ENCODE measurements at places on chromosomes 16 and 17.

DNA sequence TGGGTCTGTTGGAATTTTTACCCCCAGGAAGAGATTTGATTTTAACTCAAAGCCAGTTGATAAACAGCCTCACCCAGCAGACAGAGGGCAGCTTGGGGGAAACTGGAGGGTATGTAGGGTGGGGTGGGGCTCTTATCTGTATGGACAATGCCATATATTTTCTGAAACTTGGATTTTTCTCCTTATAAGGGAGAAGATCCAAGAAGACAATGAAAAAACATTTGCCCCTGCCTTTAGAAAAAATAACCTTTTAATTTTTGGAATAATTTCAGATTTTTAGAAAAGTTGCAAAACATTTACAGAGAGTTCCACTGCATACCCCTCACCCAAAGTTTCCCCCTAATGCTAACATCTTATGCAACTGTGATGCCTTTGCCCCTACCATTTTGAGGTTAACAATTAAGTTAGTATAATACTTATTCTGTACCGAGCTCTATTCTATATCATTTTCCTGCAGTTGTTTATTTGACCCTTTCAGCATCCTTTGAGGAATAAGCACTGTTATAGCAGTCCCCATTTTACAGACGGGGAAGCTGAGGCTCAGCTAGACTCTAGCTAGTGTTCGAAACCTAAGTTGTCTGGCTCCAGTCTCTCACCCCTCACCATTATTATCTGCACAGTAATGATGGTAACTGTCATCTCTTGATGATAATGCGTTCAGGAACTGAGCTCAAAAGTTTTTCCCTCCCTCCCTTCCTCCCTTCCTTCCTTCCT lies 66.4 kb downstream of the PRKCB start:
- DNase-seq, result no peak

DNA sequence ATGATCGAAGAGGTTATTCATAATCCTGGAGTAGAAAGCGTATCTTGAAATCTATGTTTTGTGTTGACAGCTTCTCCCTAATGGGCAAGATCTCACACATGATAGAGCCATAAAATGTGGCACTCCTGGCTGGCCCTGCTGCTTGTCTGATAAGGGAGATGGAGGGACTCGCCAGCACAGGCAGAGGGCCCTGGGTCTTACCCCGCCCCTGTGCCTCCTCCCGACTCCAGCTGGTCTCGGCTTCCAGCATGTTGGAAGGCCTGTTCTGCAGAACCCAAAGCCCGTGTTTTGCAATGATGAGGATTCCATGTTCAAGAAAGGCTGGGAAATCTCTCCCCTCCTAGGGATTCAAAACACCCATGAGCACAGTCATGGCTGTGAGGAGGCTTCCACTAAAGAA lies 106.7 kb upstream of the SDK2 start:
- DNase-seq, result no peak

GRCh38 chr17:37109731-37110710 lies 161.3 kb downstream of the AATF start:
- no peak for DNase-seq

DNA sequence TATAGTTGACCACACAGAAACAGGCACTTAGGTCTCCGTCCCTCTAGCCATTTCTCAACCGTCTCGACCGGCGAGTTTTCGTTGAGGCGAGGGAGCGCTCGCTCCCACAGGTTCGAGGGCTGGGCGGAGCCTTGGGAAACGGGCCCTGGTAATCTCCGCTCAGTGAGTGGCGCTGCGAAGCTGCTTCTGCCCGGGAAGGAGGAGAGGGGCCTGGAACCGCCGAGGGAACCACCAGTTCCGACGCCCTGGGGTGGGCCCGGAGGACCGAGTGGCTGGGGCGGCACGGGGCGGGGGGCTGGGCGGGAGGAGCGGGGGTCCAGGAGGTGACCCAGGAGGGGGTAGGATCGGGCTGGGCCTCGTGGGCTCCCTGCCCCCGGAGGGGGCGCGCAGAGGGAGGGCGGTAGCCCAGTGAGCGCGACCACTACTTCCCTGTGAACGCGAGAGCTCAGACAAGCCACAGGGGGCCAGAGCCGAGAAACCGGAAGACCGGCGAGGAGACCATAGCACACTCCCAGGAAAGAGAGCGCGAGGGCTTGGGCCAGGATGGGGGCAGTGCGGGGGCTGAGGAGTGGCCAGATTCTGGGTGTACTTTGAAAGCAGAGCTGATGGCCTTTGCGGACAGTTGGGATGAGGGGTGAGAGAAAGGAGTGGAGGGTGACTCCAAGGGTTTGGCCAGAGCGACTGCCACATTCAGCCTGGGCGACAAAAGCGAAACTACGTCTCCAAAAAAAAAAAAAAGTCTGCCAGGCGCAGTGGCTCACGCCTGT lies 29.9 kb upstream of the ARL4D start:
- no peak for DNase-seq

DNA sequence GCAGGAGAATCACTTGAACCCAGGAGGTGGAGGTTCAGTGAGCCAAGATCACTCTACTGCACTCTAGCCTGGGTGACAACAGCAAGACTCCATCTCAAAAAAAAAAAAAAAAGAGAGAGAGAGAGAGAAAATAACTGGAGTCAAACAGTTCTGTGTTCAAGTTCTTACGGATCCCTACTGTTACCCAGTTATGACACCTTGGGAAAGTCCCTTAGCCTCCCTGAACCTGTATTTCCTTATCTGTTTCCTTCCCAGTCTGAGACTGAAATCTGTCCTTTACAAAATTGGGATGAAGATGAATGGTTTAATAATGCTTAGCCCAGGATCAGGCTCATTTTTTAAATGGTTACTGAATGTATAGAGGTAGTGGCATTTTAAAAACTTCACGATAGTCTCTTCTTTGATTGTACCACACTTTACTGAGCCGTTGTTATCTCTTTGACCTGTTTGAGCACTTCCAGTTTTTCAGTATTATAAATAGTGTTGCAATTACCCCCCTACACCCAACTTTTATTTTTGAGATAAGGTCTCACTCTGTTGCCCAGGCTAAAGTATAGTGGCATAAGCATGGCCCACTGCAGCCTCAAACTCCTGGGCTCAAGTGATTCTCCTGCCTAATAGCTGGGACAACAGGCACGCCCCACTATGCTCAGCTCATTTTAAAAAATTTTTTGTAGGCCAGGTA lies 17.1 kb downstream of the ZNF768 start:
- no peak for DNase-seq

GRCh38 chr16:85246473-85246872 lies 134.2 kb upstream of the CIBAR2 start:
- DNase-seq, result no peak

DNA sequence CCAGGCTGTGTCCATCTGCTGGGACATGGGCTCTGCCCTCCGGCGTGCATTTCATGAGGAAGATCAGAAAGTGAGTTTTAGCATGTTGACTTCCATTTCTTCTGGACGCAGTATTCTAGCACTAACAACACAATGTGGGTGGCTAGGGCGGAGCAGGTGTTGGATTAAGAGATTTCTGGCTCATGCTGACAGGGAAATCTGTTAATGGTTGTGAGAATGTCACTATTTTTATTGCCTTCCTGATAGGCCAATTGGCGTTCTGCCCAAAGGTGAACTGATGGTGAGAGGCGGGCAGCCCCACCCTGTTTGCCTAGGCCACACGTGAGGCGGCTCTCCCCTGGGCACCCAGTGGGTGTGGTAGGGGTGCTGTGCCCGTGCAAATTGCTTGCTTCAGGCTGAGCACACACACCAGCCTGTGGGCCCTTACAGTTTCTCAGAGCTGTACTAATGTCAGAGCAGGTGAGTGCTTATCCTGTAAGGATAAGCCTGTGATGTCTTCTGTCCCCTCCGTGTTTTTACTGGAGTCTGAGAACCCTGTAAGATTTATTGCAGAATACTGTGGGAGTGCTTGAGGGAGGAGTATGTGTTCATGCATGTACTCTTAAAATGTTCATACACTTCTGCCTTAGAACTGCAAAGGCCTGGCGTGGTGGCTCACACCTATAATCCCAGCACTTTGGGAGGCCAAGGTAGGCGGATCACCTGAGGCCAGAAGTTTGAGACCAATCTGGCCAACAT lies 30.9 kb downstream of the PGS1 start:
- no peak for DNase-seq

- peak; percentile 47 for DNase-seq
Measured at GRCh38 chr17:68759343-68760140, 158.4 kb upstream of the FAM20A start.

GRCh38 chr17:5226940-5227878 lies 7.5 kb downstream of the SCIMP start:
- no peak for DNase-seq

DNA sequence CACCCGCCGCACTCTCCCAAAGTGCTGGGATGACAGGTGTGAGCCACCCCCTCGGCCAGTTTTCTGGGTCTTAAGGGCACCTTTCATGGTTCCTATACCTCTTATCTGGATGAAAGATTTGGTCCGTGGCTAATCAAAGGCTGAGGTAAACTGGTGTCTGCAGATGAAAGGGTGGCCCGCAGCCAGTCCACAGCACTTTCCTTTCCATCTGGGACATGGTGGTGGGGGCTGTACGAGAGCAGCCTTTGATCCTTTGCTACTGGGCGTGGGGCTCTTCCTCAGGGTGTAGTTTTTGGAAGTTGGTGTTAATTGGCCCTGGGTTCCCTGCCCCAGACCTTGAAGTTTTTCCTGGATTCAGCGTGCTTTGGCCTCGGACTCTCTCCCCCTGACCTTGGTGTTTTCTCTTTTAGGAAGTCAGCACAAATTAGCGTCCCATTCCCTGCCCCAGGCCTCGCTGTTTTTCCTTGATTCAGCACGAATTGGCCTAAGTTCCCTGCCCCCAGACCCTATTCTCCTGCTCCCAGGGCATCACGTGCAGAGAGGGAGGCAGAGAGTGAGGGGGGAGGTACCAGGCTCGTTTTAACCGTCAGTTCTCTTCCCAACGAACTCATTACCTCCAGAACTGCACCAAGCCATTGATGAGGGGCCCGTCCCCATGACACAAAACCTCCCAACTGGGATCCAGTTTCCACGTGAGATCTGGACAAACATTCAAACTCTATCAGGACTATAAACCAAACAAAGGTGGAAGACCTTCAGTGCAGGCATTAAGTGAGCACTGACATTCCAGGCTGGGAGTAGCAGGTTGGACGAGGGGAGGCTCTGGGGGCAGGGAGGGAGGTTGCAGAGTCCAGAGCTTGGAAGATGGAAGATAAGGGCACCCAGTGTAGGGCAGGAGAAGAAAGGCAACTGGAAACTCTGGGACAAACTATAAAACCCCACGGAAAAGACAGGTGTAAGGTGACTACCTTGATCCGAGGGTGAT lies 11.6 kb downstream of the DPEP1 start:
- DNase-seq, result no peak

GRCh38 chr17:44898768-44899073 lies 524 bp downstream of the EFTUD2 start:
- DNase-seq, result no peak

- no peak for DNase-seq
Measured at GRCh38 chr17:8900626-8901585, 33.4 kb upstream of the PIK3R6 start.

GRCh38 chr16:88983165-88983564 lies 6.2 kb upstream of the CBFA2T3 start:
- no peak for DNase-seq

- DNase-seq, result no peak
Measured at GRCh38 chr16:3484318-3485096, 10.8 kb downstream of the C16orf90 start.

DNA sequence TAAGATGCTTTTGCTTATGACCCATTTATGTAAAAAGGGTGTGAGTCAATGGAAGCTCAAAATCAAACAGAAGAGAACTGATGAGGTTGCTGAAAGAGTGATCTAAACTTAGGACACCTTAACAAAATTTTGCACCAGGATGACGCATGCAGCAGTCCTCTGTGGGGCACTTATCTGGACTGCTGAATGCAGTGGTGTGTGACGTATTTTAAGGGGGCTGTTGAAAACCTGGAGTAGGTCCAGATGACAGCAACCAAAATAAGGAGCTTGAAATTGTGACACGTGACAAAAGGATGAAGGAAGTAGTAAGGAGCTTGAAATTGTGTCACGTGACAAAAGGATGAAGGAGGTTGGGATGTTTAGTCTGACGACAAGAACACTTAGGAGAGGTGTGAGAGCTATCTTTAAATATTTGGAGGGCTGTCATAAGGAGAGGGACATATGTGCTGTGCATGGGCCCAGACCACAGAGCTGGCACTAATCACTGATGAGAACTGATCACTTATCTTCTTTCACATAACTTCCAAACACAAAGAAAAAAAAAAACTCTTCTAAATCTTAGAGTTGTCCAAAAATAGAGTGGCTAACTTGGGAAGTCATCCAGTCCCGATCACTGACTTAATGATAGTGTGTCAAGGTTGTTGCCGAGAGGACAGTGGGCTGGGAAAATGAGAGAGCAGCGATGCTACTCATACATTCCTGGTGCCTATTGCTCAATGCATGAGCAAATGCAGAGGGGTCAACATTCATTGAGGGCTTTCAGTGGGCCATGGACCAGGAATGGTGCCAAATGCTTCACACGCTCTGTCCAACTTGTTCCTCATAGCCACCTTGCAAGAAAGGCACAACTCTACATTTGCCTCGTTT lies 264.2 kb upstream of the ZFHX3 start:
- DNase-seq, result no peak

DNA sequence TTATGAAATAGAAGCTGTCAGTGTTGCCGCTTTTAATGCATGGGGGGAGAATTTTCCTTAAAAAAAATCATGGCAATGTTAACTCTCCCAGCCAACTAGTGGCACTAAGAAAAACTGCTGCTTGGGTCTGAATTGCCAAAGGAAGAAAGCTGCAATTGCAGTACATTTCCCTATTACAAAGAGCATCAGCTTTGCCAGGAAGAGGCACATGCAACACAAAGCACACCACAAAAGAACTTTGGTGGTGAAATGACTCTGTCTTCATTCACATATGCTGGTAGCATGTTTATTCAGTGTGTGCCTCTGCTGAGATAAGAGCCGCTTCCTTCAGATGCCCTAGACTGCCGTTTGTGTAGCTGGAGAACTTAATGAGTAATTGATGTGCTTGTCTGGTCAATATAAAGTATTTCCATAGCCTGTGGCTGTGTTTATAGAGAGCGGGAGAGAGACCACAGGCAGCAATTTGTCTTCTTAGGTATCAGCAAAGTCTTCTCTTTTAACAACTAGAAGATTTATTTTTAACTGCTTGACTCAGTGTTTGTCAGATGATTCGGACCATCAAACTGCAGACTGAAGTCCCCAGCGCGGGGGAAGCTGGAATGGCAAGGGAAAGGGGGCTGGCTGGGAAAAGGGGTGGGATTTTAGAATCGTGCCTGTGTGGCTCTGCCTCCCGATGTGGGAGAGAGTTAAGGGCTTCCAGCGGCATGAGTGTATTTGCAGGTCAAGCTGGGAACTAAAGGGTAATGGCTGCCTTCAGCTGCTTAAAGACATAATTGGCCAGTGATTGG lies 115.1 kb downstream of the MRTFB start:
- DNase-seq, result no peak

DNA sequence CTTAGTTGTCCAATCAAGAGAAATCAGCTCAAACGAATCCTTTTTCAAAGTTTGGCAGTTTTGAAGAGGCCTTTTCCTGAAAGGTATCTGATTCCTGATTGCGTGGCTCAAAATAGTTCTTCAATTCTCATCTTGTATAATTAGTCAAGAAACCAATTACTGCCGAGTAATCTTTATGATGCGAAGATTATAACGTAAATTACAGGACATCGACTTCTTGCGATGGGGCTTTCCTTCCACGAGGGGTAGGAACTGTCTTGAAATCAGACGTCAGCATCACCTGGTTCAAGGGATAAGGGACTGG lies 644 bp upstream of the ARL2BP start:
- no peak for DNase-seq

All from GM12891 (cell line).